ENCODE measurements at places on chromosomes 7 and 10.

- no peak for DNase-seq
Observed at GRCh38 chr7:2156756-2157472, 75.8 kb downstream of the MAD1L1 start.

DNA sequence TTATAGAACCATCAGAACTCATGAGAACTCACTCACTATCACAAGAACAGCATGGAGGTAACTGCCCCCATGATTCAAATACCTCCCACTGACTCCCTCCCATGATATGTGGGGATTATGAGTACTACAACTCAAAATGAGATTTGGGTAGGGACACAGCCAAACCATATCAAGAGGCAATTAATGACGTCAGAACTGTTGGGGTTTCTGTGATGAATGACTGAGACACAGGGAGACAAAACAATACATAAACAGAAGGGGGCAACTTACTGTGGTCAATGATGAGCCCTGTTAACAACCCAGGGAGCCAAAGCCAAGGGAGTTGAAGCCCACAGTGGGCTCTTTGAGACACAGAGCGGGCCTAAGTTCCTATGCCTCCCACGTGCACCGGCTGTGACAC lies 171.3 kb upstream of the GHITM start:
- no peak for DNase-seq

DNA sequence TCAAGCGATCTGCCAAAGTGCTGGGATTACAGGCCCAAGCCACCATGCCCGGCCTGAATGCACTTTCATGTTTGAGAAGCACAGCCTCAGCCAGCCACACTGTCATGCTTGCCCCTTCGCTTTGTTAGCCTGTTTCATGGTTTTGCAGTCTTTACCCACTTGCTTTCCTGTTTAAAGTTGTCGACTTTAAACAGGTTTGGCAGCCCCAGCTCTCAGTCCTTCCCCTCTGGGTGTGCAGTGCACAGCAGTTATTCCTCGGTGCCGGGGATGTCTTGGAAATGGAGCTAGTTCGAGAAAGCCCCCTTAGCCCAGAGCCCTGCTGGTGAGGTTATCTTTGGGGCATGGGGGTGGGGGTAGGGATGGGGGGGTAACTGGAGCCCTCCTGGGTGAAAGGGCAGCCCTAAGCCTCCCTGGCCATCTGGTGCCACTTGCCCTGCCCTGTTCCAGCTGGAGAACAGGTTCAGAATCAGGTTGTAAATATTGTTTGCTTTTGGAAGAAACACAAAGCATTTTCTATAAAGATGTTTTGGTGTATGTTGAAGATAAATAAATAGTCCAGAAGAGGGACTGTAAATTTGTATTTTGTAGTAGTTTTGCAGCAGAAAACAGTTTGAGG lies 14.8 kb downstream of the TSPAN14 start:
- no peak for DNase-seq

DNA sequence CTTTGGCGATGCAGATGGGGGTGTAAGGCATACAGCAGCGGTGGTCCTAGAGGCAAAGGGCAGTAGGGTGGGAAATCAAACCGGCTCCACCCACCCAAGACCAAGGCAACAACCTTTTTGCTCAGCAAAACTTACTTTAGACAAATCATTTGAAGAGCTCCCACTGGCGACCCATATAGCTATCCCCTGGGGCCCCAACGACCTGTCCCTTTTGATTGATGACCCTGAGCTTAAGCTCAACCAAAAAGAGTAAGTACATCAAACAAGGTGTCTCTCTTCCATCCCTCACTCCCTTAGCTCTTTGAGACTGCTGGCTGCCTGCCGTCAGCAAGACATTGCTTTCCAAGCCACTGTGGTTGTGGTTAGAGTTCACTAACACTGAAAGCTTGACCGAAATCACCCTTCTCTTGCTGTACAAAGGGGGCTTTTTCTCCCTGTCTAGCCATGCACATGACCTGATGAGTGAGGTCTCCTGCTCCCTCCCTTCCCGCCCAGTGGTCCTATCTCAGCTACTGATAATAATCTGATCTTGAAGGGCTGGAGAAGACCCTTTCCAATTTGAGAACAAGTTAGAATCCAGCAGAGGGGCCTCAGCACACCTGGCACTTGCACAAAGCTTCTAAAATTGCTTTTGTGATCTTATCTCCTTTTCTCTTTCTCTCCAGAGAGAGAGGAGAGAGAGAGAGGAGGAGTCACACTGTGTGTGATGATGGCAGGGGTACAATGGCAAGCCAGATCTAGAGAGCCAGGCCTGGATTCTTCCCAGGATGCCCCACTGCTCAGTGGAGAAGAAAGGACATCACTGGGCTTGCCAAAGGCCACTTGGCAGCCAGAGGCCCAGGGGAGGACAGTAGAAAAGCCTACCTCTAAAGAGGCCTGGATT lies 42.2 kb downstream of the XPNPEP1 start:
- no peak for DNase-seq

GRCh38 chr10:121313119-121313875 lies 284.9 kb downstream of the FGFR2 start:
- DNase-seq = no peak

- no peak for DNase-seq
Observed at GRCh38 chr7:66958538-66959350, 36.6 kb downstream of the SBDS start.

DNA sequence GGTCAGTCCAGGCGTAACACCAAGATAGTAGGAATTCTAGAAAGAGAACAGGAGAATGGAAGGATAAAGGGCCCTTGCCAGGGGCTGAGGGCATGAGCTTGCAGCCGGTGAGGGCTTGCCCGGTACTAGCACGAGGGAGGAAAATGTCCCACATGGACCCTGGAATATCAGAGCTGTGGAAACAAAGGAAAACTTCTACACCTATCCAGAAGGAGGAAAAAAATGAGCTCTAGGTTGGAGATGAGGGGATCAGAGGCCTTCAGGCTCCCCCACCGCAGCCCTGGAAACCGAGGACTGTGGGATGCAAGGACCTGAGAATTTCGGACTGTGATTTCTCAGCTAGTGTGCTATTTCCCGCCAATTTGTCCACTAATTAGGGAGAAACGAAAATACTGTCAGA lies 22.1 kb downstream of the RAMP3 start:
- no peak for DNase-seq

- no peak for DNase-seq
Observed at GRCh38 chr7:36755484-36755883, 31.2 kb upstream of the AOAH start.

GRCh38 chr10:121598263-121599249 lies at the start of gene FGFR2:
Gene FGFR2 (minus strand): TSS chr10:121598444. CDS start chr10:121593817, 4,627 bp downstream.
- DNase-seq = no peak

- DNase-seq = no peak
Observed at GRCh38 chr7:92667816-92668535, 77.8 kb upstream of the FAM133B start.

DNA sequence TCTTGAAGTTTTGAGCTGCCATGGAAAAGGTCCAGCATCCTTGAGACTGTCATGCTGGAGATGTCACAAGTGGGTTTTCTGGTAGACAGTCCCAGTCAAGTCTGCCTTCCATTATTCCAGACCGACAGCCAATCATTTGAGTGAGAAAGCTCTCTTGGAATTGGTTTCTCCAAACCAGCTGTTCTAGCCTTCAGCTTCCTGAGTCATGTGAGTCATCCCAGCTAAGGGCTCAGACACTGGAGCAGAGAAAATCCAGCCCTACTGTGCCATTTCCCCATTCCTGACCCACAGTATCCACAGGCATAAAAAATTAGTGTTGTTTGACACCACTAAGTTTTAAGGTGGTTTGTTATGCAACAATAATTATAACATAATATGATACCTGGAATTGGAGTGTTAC lies 219.0 kb downstream of the ADRA2A start:
- no peak for DNase-seq

- no peak for DNase-seq
Observed at GRCh38 chr7:135742371-135742770, 6.2 kb downstream of the FAM180A start.

DNA sequence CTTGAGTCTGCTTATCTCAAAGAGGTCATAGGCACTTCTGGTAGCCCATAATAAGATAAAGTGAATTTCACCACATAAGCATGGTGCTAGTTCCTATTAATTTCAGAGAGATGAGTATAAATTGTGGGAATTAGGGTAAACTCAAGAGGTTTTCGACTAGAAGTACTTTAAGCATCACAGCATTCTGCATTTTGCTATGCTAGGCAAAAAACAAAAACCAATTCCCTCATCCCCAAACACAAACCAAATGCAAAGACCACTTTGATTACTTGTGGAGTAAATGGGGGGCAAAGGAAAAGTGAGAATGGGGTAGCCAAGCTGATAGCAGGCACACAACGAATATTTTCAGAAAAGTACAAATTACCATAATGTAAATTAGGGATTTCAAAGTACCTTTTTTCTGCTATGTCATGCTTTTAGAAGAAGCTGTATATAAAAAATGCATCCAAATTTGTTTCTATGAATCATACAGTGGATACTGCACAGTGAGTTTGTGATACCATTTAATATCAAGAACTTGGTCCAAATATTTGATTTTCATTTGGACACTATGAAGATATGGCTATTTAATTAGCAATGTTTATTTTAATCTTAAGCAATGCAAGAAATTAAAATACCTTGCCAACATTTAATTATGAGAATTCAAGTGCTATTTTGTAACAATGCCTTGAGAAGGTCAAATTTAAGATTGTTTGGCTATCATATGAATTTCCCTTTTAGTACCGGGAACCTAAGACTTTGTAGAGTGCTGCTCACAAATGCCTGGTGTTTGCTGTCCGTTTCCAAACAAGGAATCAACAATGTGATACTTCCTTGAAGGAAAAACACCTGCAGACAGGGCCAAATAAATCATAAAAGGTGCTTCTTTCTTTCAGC lies 455.5 kb downstream of the PHTF2 start:
- no peak for DNase-seq

GRCh38 chr7:66778201-66778600 lies 37.7 kb downstream of the RABGEF1 start:
- DNase-seq = no peak

GRCh38 chr10:368579-369220 lies 233.4 kb downstream of the ZMYND11 start:
- DNase-seq = no peak

DNA sequence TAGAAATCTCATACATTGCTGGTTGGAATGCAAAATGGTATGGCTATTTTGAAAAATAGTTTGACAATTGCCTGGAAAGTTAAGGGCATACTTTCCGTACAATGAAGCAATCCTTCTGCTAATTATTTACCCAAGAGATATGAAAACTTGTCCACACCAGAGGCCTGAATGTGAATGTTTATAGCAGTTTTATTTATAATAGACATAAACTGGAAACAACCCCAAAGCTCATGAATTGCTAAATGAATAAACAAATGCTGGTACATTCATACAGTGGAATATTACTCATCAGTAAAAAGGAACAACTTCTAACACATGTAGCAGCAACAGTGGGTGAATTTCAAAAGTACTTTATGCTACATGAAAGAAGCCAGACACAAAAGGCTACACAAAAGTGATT lies 42.7 kb downstream of the MMRN2 start:
- DNase-seq = no peak

GRCh38 chr7:92293896-92294590 lies 48.3 kb downstream of the ANKIB1 start:
- DNase-seq = no peak

DNA sequence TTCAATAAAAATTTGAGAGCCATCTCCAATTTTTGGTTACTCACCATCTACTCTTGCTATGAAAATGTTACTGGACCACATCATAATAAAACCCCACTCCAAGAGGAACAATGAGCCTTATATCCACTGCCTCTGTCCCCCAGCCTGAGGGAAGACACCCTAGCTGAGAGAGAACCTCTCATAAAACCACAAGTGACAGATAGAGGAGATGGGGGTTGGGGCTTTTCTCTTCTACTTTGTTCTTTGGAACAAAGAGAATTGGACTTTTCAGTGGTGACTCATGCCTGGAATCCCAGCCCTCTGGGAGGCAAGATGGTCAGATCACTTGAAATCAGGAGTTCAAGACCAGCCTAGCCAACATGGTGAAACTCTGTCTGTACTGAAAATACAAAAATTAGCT lies 27.6 kb upstream of the TAS2R16 start:
- no peak for DNase-seq

DNA sequence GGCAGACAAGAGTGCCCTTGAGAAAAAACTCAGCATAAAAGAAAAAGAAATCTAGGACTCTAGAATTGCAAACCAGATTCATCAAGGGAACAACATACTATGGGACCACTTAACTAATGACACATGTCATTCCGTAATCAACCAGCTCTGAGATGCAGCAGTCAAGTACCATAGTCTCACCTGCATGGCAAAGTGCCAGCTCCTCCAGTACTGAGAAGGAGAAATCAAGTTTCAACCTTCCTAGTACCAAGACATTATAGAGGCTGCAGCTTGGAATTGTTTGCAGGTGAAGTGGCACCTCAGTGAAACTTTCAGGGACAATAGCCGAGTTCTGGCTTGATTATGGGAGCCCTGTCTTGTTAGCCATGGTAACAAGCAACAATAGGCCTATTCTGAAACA lies 11.5 kb downstream of the STEAP1 start:
- no peak for DNase-seq

GRCh38 chr10:114405011-114405350 lies 679 bp upstream of the AFAP1L2 start:
- DNase-seq = no peak

- DNase-seq = no peak
Observed at GRCh38 chr10:79349766-79350406, 2.6 kb downstream of the PPIF start.

- DNase-seq = peak; percentile 62
Observed at GRCh38 chr10:97765201-97765600, 6.6 kb downstream of the SFRP5 start.

GRCh38 chr7:142177869-142178268 lies 66.4 kb downstream of the MGAM2 start:
- no peak for DNase-seq

GRCh38 chr7:106369352-106369751 lies 84.6 kb upstream of the NAMPT start:
- no peak for DNase-seq

DNA sequence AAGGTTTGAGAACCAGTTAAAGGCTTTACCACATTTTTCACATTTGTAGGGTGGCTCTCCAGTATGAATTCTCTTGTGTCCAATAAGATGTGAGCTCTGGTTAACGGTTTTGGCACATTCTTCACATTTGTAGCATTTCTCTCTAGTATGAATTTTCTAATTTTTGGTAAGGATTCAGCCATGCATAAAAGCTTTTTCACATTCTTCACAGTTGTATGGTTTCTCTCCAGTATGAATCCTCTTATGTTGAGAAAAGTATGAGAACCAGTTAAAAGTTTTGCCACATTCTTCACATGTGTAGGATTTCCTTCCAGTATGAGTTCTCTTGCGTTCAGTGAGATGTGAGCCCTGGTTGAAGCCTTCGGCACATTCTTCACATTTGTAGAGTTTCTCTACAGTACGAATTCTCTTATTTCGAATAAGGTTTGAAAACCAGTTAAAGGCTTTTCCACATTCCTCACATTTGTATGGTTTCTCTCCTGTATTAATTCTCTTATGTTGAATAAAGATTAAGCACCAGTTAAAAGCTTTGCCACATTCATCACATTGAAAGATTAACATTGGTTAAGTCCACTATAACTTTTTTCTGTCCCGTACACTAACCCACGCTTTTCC lies 33.2 kb upstream of the ZNF479 start:
- no peak for DNase-seq

DNA sequence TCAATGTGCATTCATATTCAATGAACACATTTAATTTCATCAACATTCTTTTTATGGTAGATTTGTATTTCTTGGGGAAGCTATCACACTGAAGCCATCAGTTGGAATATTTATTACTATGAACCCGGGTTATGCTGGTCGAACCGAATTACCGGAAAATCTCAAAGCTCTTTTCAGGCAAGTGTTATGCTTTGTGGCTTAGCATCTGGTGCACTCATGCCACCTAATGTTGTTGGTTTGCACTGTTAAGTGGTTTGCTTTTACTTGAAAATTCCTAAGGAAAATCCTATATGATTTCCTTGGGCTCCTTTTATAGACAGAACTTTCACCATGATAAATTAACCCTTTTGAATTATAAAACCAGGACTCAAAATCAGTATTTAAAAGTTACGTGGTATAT lies 147.9 kb downstream of the DNAH11 start:
- DNase-seq = no peak

All from SHP77 treated with DMSO at 0.1 percent for 48 hours (cell line).